ENCODE measurements at places on chromosomes 16 and 17.
A peak's percentile ranks its signal among the peaks of the same experiment; 100 is the strongest.

DNA sequence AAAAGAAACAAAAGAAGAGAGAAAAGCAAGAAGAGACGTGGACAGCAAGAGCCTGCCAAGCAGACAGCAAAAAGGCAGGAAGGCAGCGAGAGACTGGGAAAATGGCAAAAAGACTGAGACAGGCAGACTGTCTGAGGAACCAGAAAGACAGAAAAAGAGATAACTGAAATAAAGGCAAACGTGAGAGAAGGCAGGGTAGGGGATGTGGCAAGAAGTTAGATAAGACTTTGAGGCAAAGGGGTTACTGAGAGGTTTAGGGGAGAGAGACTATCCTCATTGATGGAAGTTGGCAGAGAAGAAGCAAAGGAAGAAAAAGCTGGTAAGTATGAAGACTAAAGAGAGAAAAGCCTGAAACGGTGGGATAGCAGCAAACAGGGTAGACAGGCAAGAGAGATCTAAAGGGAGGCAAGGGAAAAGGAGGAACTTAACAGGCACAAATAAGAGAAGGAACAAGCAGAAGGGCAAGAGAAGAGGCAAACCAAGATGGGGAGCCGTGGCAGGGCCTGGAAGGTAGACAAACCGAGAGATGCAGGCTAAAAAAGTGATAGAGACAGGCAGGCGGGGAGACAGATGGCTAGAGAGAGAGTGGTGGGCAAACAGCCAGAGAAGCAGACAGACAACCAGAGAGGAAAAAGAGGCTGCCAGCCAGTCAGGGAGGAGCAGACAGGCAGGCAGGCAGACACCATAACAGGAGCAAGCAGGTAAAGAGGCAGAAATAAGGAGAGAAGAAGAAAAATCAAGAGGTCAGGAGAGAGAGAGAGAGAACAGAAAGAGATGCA, 7.1 kb upstream of the CHD3 start:
- DNase-seq: no peak

- no peak for DNase-seq
Observed at GRCh38 chr17:37447641-37448040, 41.0 kb downstream of the TADA2A start.

DNA sequence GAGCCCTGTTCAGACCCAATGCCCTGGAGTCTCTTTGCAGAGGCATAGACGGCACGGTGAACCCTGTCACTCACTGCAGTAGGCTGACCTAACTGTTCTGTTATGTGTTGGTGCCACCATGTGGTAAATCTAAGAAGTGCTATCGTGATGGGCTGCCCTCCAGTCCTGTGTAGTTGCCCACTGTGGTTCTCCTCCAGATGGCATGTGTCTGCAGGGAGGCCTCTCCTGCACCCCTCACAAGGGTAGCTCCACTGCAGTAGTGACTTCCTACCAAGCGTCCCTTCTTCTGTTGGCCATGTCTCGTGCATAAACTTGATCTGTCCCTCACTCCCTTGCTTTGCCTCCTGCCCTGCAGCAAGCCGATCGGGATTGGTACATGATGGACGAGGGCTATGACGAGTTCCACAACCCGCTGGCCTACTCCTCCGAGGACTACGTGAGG, 5.8 kb downstream of the DHX38 start:
- peak; percentile 22 for DNase-seq

DNA sequence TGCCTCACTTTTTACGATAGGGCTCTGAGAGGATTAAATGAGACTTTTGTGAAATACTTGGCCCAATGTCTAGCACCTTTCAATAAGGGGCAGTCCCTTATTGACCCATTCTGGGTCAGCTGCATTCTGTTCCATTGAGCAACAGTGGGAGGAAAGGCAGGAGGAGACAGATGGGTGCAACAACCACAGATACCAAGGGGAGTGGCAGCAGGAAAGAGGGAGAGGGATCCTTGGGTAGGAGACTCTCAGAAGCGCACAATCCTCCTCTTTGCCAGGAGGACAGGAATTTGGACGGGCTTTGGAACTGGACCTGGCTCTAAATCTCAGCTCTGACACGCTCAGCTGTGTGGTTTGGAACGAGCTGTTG, 3.5 kb downstream of the PIPOX start:
- DNase-seq: no peak
